Activated CD4-positive, alpha-beta T cell treated with anti-CD3 and anti-CD28 coated beads, Interleukin-2, amount 10 ng/mL, durations not matched to agents 7 days and 5 days (primary cell): ENCODE measurements at places on chromosomes 4 and X.

- no peak for DNase-seq
Observed at GRCh38 chr4:90121676-90122354, 5.4 kb upstream of the CCSER1 start.

DNA sequence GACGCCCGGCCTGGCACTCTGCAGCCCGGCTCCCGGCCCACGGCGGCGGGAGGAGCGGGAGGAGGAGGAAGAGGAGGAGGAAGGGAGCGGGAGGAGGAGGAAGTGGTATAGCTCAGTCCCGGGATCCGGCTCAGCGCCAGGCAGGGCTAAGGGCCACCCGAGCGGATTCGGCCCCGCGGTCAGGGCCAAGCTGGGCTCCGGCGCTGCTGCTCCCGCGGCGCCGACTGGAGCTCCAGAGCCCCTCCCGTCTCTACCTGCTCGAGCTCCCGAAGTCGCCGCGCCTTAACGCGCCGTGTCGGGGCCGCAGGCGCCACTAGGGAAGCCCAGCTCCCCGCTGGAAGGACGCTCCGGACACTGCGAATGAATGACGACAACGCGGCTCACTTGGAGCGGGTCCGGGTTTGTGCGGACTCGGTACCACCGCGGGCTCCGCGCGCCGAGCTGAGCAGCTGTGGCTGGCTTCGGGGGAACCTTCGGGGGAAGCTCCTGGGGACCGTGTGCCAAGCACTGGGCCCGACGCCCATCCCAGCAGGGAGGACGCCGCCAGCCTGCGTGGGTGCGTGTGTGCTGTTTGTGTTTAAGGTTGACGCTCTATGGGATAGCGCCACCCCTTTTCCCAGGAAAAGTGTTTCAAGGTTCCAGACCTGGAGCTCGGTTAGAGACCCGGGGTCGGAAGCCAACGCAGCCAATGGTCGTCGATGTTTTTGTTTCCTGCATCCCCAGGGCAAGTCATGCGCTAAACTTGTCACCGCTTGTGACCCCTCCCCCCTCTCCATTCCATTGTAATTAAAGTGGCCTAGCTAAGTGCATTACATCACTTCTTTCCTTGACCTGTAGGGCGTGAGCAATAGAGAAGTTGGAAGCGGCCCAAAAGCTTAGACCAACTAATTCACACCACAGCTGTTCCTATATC lies at the start of gene TBC1D9:
Gene TBC1D9, minus strand, starts transcription at position 67 of the 913 bp plus-strand sequence. CDS start 340 bp downstream, outside the sequence.
- DNase-seq, result no peak

DNA sequence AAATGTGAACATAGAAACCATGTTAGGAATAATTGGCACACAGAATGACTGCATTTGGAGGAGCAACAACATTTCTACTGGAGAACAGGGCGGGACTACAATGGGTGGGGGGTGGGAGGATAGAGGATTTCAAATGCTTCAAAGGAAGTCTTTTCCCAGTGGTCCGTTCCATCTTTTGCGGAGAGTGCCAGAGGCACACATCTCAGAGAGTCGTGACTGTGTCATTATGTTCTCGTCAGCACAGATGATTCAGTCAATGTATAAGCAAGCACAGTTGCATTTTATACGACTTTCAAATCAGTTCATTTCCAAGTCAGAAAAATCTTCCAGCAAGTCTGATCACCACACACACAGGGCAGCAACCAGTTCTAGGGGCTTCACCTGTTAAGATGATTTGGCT lies 22.7 kb upstream of the GPR50 start:
- no peak for DNase-seq

- no peak for DNase-seq
Observed at GRCh38 chr4:189178125-189178746, 762.4 kb upstream of the FRG1 start.

DNA sequence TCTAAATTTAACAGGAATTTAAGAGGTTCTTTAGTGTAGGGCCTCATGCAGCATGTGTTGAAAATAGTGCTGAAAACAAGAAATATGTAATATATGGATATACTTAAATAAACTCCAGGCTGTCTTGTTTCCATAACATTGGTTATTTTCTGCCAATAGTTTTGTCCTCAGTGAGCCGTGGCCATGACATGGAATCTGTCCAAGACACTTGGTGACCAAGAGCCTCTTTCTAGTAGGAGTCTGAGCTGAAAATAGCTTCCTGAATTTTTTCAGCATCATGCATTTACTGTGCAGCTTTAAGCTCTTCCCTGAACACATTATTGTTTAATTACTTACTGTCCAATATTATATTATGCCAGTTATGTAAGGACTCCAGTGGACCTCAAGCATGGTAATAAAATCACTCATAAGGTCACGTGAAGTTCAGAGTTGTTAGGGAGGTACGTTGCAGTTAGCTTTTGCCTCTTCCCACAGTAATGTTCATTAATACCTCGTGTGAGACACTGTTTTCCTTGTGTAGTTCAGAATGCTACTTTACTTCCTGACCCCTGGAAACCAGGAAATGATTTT lies 488.2 kb downstream of the GRID2 start:
- no peak for DNase-seq

- no peak for DNase-seq
Observed at GRCh38 chr4:38193236-38193863, 233.2 kb downstream of the PTTG2 start.

DNA sequence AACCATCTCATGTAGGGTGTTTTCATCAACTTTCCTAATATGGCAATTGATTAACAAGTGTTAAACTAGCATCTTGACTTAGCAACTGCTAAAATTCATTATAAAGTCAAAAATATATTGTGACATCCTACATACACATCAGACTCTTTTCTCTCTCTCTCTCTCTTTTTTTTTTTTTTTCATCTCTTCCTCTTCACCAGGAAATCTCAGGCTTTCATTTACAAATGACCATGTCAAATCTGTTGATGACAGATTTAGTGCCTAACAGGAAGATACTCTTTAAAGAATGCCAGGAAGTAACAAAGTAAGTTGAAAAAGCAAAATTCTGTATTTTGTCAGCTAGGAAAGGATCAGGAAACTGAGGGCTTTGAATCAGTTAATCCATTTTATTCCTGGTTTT lies 365.5 kb downstream of the PCDH7 start:
- no peak for DNase-seq

DNA sequence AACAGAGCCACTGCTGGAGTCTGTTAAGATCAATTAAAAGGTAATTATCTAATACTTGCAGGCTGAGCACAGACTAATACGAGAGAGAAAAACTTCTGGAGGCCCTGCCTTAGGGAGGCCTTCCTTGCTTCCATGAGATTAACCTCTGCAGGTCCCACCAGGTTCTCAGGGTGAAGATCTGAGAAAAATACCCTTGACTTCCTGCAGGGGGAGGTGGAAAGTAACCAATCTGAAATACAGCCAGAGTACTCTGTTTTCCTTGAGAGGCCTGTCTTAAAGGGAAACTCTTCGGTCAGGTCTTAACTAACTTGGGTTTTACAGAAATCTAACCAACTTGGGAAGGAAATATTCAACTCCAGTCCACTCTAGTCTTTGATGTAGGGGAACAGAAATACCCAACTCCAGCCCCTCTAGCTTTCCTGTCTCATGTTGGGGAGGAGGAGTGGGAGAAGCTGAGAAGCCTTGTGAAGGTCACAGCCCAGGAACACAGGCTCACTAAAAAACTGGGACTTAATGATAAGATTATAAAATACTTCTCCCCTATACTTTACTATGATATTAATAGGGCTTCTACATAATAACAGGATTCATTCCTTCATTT lies 77.1 kb downstream of the TBCK start:
- peak; percentile 32 for DNase-seq

DNA sequence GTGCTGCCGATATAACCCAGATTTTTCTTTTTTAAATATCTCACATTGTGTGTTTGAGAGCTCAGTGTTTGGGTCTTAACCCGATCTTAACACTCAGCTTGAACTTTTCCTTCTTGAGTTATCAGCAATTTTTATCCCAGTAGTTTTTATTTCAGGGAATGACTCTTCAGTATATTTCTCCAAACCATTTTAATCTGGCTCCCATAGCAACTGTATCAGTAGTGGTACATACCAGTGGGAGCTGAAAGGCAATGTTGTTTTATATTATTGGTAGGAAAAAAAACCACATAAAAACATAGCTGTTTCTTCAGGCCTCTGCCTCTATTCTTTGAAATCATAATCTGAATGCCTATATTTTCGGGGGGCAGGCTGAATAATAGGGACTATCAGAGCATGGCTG lies 111.1 kb downstream of the SLC4A4 start:
- no peak for DNase-seq

DNA sequence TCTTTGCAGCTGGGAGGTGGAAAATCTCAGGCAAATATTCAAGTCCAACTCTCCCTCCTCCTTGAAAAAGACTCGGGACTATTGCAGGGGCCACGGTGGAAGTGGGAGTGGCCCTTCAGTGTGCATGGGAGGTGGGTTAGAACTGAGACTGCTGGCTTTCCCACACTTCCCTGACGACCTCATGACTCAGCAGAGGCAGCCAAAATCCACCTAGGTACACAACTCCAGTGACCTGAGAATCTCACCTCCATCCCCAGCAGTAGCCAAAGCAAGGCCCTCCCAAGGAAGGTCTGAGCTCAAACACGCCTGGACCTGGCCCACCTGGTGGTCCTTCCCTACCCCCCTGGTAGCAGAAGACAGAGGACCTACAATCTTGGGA lies 6.2 kb upstream of the UGT2B17 start:
- no peak for DNase-seq
